ENCODE measurements at places on chromosomes 16 and 17.

- DNase-seq, result no peak
These were observed 18.0 kb upstream of the JPH3 start for GRCh38 chr16:87584271-87584670.

- no peak for DNase-seq
These were observed 166.9 kb downstream of the LGALS9B start for GRCh38 chr17:20300436-20300934.

DNA sequence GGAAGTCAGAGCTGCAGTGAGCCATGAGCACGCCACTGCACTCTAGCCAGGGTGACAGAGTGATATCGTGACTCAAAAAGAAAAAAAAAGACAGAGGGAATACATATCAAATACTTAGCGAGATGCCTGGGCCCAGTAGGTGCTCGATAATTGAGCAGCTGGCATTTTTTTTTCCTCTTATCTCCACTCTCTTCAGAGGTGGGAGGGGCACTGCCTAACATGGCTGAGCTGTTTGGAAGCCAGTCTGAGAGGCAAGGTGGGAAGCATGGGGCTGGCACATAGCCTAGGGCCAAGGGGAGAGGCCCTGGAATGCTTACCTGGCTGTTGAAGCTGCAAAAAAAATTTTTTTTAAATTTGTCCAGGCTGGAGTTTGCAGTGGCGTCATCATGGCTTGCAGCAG is 38.4 kb downstream of the HIC1 start:
- no peak for DNase-seq

DNA sequence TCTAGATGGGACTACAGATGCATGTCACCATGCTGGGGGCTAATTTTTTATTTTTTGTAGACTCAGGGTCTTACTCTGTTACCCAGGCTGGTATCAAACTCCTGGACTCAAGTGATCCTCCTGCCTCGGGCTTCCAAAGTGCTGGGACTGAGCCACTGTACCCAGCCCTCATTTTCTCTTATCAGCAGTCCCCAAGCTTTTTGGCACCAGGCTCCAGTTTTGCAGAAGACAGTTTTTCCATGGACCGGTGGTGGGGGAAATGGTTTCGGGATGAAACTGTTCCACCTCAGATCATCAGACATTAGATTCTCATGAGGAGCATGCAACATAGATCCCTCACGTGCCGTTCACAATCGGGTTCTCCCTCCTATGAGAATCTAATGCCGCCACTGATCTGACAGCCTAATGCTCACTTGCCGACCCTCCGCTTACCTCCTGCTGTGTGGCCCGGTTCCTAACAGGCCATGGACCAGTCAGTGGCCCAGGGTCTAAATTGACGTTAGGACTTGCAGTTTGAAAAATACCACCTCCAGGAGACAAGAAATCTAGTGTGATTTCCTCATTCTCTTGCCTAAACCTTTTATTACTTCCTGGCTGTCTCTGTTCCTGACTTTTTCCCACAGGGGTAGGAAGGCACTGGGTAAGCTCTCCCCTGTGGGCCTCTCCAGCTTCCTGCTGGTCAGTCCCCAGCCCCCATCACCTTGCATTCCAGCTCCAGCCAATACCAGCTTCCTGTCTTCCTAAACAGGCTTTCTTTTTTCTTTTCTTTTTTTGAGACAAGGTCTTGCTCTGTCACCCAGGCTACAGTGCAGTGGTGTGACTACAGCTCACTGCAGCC is 9.3 kb upstream of the CNP start:
- no peak for DNase-seq

GRCh38 chr17:47315451-47316266 is 8.1 kb upstream of the EFCAB13 start:
- DNase-seq, result no peak

- DNase-seq, result no peak
These were observed 19.7 kb upstream of the CBX2 start for GRCh38 chr17:79758271-79758670.

- DNase-seq, result no peak
These were observed 9.1 kb upstream of the PHF12 start for GRCh38 chr17:28960256-28961061.
